ENCODE measurements at places on chromosomes 3 and 15.

GRCh38 chr15:65248511-65249255 lies 37.4 kb upstream of the CILP start:
- DNase-seq = no peak

DNA sequence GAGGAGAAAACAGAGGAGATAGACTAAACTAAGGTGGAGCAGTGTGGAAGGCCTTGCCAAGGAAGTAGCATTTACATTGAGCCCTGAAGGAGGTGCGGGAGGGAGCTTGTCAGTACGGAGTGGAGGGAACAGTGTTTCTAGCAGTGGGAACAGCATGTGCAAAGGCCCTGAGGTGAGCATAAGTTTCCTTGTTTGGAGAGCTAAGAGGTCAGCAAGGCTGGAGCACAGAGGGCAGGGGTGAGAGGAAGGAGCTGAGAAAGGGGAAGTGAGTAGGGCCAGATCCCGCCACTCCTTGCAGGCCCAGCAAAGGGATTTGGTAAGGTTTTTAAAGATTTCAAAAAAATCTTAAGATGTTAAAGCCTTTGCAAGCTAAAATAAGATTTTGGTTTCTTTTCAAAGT lies 70.1 kb downstream of the HMCES start:
- DNase-seq = no peak

DNA sequence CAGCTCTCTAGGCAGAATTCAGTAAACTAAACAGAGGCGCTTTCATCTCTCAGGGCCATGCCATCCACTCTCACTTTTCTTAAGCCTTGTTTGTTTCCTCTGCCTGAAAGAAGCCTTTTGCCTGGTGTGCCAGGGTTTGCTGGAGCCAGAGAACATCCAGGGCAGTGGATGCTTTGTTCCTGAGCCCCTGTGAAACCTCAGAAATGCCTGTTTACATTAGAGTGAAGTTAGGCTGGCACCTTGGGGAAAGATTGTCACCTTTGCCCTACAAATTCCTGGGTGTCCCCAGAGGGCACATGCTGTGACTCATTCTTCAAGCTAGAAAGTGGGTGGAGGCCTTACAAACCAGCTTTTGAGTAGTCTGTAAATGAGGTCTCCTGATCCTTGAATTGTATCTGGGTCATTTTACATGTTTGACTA lies 10.7 kb upstream of the TRAK1 start:
- DNase-seq = no peak

GRCh38 chr15:49843725-49844124 lies 222.9 kb downstream of the DTWD1 start:
- no peak for DNase-seq

GRCh38 chr3:140207541-140207940 lies 272.6 kb downstream of the CLSTN2 start:
- DNase-seq = no peak

GRCh38 chr3:129095285-129095684 lies 26.3 kb downstream of the RAB43 start:
- no peak for DNase-seq

DNA sequence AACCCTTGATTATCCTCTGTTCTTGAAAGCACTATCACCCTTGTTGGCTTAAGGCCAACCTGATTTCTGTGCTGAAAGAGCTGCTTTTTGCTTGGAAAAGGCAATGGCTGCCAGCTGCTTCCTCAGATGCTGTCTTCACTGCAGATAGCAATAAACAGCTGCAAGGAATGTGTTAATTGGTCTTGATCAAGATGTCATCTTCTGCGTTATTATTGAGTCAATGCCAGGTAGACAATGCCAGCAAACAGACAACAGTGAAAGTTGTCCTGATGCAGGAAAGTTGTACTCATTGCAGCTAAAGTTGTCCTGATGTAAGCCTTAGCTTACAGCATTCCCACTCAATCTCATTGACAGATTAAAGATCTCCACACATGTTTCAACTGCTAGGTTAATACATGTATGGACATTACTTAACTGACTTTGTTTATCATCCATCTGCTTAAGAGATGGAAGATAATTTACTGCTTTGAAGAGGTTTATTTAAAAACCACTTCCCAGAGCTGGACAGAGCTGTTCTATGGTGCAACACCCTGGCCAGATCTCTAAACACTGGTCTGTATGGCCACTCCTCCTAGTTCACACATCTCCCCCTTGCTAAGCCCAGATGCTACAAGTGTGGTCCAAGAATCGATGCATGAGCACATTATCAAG lies 251.0 kb upstream of the MCTP2 start:
- DNase-seq = no peak

DNA sequence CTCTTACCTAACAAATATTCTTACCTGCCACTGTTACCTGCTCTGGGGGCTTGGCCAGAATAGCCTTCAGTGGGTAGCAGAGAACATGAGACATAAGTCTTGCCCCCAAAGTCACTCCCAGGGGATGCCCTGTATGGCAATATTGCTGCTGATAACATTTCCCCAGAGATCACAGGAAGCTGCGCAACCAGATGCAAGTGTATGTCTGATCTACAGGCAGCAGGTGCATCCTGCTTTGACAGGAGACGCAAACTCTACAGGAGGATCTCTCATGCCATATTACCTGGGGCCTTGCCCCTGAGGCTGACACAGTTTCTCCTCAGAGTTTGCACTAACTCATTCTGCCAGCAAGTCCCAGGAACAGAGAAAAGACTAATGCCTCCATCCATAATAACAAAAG lies 174.4 kb upstream of the LPP start:
- no peak for DNase-seq

DNA sequence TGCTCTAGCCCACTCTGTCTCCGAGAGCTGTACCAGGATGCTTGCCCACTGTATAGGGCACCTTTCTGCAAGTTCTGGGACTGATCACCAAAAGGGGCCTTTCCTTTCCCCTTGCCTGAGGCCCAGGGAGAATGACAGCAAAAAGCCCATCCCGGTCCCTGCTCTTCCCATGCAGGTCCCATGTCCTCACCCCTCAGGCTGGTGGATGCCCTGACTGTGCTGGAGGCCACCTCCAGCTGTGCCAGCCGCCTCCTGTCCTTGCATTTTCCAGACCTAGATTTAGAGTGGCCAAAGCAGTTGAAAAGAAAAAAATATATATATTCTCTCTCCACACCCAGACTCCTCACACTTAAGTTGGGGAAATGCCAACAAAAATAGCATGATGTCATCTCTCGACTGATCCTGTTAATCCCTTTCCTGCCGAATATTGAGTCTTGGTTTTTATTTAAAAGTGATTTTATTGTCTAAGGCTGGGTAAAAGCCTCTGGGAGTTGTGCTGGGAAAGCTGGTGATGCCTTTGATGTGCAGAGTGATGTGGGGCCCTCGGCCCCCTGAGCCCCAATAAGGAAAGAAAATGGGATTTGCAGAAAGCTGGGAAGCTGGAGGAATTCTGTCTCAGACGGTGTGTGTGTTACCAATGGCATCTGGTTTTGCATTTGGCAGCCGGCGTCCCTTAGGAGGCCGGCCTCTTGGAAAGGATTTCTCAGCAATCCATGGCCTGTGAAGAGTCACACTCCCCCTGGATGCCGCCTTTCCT lies 29.3 kb upstream of the TPM1 start:
- no peak for DNase-seq

GRCh38 chr3:5172018-5172417 lies 15.5 kb upstream of the EDEM1 start:
- DNase-seq = no peak

GRCh38 chr3:184227481-184227935 lies 1.9 kb upstream of the VWA5B2 start:
- DNase-seq = peak; percentile 52

- no peak for DNase-seq
Measured at GRCh38 chr3:159996018-159996417, 7.4 kb downstream of the IL12A start.

DNA sequence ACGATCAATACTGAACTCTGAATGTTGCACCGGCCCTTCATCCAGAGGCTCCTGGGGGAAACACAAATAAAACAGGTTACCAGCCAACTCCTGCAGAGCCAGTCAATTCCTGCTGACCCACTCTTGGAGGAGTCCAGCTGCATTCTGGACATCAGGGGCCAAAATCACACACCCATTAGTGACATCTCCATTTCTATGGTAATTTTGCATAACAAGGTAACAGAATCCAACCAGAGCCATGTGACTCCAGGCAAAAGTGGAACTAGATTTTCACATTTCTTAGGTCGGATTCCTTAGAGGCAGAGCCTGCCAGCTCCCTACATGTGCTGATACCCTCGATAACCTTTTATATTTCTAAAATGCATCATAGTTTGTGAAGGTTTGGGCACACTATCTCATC lies 119.2 kb upstream of the CTNNB1 start:
- DNase-seq = no peak

DNA sequence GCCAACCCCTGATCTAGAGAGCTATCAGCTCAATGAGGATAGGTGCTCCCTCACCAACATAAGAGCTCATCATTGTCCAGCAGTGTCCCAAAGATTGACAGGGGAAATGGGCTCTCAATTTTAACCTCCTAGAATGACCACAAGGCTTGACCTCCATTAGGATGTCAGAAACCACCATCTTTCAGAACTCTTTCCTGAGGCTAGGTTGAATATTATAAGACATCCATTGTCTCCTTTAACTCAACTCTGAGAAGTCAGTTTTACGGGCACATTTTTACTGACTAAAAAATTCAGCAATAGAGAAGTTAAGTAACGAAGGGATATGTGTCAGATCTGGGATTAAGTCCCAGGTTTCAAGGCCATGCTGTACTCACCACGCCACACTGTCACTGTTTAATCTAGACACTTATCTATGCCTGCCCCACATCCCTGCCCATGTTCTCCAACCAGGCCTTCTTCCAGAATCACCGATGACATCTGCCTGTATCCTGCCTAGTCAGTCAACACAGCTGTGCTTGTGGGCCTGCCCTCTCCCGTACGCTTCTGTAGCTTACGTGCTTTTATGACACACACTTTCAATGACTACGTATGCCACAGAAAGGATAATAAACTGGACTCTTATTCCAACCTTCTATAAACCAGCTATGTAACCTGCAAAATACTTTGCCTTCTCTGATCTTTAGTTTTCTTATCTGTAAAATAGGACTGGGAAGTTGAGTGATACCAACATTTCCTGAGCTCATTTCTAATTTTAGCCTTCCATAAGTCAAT lies 17.1 kb upstream of the MUC13 start:
- DNase-seq = no peak

GRCh38 chr3:179279837-179280236 lies 28.9 kb upstream of the KCNMB3 start:
- DNase-seq = no peak

- DNase-seq = no peak
Measured at GRCh38 chr3:126664591-126665214, 9.8 kb upstream of the TXNRD3 start.

DNA sequence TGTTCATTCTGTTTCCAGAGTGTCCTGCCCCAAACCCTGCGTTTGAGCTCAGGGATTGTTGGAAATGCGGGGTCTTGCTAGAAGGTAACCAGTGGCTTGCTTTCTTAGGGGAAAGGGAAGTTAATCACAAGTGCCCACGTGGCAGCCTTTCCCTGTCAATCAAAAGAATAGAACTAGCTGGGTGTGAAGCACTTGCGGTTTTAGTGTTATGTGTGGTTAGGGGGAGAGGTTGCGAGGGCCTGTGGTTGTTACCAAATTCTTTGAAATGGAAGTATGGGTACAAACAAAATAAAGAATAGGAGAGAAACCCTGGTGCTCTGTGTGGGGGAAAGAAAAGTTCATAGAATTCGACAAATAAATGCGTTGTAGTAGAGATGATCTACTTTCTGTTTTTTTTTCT lies 67.6 kb downstream of the FNDC3B start:
- peak; percentile 52 for DNase-seq

DNA sequence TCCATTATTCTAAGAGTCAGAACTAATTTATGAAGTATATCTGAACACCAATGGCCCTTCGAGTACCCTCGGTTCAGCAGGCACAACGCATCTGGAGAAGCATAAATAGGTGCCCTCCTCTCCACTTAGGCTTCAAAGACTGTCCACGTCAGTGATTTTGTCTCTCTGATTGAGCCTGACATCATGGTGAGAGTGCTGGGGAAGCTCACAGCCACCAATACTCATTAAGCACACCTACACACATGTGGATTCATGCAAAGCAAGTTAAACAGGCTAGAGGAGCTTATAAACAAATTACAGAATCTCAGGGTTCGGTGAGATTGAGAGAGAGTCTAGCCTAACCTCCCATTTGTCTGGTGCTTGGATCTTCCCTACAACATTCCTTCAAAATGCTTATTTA lies 3.6 kb downstream of the CLDN1 start:
- no peak for DNase-seq

- no peak for DNase-seq
Measured at GRCh38 chr15:62492900-62493299, 327.8 kb upstream of the C2CD4B start.

DNA sequence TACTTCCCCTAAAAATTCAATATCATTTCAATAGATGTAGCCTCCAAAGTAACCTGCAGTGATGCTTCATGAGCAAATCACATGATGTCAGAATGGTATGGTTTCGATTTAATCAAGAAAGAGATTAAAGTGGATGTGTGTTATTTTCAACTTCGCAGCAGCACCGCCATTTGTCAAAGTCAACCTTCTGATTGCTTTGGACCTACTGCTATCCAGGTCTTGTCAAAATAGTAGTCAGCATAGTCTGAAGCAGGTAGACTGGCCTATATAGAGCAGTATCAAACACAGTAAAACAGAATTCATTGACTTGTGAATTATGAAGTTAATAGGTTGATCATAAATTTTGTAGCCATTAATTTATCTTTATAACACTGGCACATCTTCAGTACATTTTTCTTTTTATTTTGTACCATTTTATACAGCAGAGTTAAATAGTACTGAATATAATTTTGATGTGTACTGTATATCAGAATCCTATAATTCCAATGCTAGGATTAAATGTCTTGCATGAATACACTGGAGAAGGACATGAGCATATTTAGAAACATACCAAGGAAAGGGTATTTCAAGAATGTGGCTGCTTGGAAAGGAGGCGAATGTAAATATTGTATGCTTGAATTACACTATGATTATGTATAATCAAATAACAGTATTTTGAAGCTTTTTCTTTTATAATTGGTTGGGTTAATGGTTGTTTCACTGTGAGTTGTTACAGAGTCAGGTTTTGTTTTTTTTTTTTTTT lies 79.6 kb downstream of the CDIN1 start:
- DNase-seq = no peak

DNA sequence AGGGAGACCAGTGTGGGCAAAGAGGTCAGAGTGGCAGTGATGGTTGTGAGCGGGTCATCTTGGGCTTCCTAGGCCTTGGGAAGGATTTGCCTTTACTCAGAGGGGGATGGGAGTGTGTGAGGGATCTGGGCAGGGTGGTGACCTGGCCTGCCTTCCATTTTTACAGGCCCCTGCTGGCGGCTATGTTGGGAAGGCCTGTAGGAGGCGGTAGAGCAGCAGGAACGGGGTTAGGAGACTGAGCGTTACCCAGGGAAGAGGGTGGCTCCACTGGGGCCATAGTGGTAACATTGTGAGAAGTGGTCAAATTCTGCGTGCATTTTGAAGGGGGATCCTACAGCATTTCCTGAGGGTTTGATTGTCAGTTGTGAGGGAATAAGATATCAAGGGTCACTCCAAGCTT lies 307.3 kb upstream of the CTDSPL start:
- no peak for DNase-seq
